ENCODE measurements at places on chromosomes 12 and 14. TPM values are rescaled to one million over a fixed set of nuclear protein-coding genes. Genes with fewer than 3 reads are reported as not detected.

The TTC9 gene
- 1.8 TPM for total RNA-seq

The PTCSC3 gene
- total RNA-seq: not detected

The SNAPC1 gene
- 16.5 TPM for total RNA-seq

The ABCD4 gene
- 34.4 TPM for total RNA-seq

The VRK1 gene
- total RNA-seq: 10.5 TPM

The PRIMA1 gene
- total RNA-seq: not detected

The TAS2R13 gene
- 2.4 TPM for total RNA-seq

The SLC35E3 gene
- 8.8 TPM for total RNA-seq

The KCNK13 gene
- 0.07 TPM for total RNA-seq

The LRCOL1 gene
- total RNA-seq: not detected

The SMIM41 gene
- total RNA-seq: 0.07 TPM

The ITGA7 gene
- total RNA-seq: 184 TPM

The CLEC4E gene
- total RNA-seq: not detected

The C14orf39 gene
- not detected for total RNA-seq

The INSM2 gene
- total RNA-seq: not detected

The TMEM117 gene
- total RNA-seq: 10.2 TPM

The SLC22A17 gene
- total RNA-seq: 31.1 TPM

The PNN gene
- 13.5 TPM for total RNA-seq

The SETD1B gene
- total RNA-seq: 4.8 TPM

The FBLN5 gene
- 54.9 TPM for total RNA-seq

The LMO3 gene
- 0.39 TPM for total RNA-seq

The CHGA gene
- total RNA-seq: not detected

The OR6C6 gene
- total RNA-seq: not detected

The TIGAR gene
- total RNA-seq: 10.4 TPM

The BIN2 gene
- not detected for total RNA-seq

The OAS2 gene
- 4.2 TPM for total RNA-seq

The GALC gene
- 32.8 TPM for total RNA-seq

The KLHDC1 gene
- 3.4 TPM for total RNA-seq

The RPGRIP1 gene
- total RNA-seq: not detected

The SPTB gene
- 0.13 TPM for total RNA-seq

The DLGAP5 gene
- total RNA-seq: 10.2 TPM

The A2ML1 gene
- total RNA-seq: 0.07 TPM

The HNRNPC gene
- total RNA-seq: 531 TPM

The WSCD2 gene
- not detected for total RNA-seq

The MYH6 gene
- not detected for total RNA-seq

The SLC38A4 gene
- 0.56 TPM for total RNA-seq

The CSRP2 gene
- total RNA-seq: 19.0 TPM

The SDR9C7 gene
- not detected for total RNA-seq
